AG04450 (cell line): ENCODE measurements at places on chromosomes 7 and 10. TPM values are rescaled to one million over a fixed set of nuclear protein-coding genes. Genes with fewer than 3 reads are reported as not detected.

The CALCR gene
- not detected in 2 replicates for polyA plus RNA-seq

The IKZF5 gene
- 6.6 and 7.8 TPM in 2 replicates for polyA plus RNA-seq

The LYZL1 gene
- not detected in 2 replicates for polyA plus RNA-seq

The MTG1 gene
- 36.1 and 40.2 TPM in 2 replicates for polyA plus RNA-seq

The FZD8 gene
- polyA plus RNA-seq = 0.52 and 0.55 TPM in 2 replicates

The LRRC18 gene
- polyA plus RNA-seq = not detected in 2 replicates

The H2BK1 gene
- not detected in 2 replicates for polyA plus RNA-seq

The SPDYE16 gene
- polyA plus RNA-seq = not detected in 2 replicates

The CREB5 gene
- polyA plus RNA-seq = 22.1 and 23.3 TPM in 2 replicates

The EPDR1 gene
- 0.20 TPM in 1 of 2 replicates, not detected in the other for polyA plus RNA-seq

The OPALIN gene
- polyA plus RNA-seq = not detected in 2 replicates

The TRA2A gene
- 64.6 and 78.8 TPM in 2 replicates for polyA plus RNA-seq

The IRF5 gene
- polyA plus RNA-seq = 0.04 and 0.06 TPM in 2 replicates

The PRPS1L1 gene
- not detected in 2 replicates for polyA plus RNA-seq

The DGKI gene
- polyA plus RNA-seq = 3.1 TPM in 2 replicates

The MRC1 gene
- polyA plus RNA-seq = not detected in 2 replicates
